ENCODE measurements at places on chromosomes 6 and 20.

DNA sequence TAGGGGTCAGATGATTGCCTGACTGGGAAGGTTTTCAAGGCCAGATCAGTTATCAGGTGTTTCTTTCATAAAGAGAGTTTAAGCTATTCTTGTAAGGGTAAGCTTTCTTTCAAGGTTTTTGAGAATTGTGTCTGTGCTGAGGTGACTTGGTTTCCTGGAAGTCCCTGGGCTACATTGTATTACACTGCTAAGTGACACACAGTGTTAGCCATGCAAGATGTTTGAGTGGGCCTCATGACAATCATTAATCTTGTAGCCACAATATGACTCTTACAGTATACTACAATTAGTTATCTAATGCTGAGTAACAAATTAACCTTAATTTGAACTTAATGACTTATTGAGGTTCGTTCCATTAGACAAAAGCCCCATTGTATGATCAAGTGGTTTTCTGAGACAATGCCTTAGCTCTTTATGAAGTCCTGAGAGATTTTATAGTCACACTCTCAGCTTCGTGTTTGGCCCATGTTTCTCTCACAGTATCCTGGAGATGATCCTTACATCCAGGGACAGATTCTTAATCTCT is 186.7 kb downstream of the RPS12 start:
- no peaks in the 10 kb centered on the region for H3K4me1 ChIP-seq
- DNase-seq = no peak
- H3K36me3 ChIP-seq = no peaks in the 10 kb centered on the region
- no peaks in the 10 kb centered on the region for H3K27me3 ChIP-seq
- H3K27ac ChIP-seq = no peak overlapping the region

GRCh38 chr6:20533746-20534294 is 437 bp upstream of the CDKAL1 start:
- peaks cover 16% of the 10 kb centered on the region for H3K4me1 ChIP-seq
- peaks cover 30% of the 10 kb centered on the region for H3K36me3 ChIP-seq
- H3K27ac ChIP-seq = peak overlapping the region; percentile 93
- DNase-seq = no peak
- no peaks in the 10 kb centered on the region for H3K27me3 ChIP-seq

DNA sequence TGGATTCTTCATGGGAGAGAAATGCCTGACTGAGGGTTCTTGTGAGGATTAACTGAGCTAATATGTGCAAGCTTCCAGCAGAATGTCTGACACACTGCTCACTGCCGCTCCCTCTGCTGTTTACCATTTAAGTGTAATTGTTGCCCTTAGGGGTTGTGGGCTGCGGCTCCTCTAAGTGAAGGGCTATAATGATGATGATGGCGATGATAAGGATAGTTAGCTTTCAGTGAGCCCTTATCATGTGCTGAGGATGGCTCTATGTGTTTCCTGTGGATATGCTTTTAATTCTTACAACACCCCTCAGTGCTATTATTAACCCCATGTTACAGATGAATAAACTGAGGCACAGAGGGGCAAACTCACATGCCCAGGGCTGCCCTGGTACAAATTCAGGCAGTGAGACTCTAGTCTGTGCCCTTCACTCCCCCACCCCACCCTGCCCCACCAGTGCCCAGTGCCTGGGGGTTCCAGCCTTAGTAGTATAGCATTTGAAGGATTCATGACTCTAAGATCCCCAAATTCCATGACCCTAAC is 33.4 kb downstream of the TGM2 start:
- no peak for DNase-seq
- H3K4me3 ChIP-seq = no peak overlapping the region
- no peak overlapping the region for H3K27ac ChIP-seq
- peaks cover 45% of the 10 kb centered on the region for H3K4me1 ChIP-seq
- H3K36me3 ChIP-seq = peaks cover 53% of the 10 kb centered on the region
- no peaks in the 10 kb centered on the region for H3K27me3 ChIP-seq

DNA sequence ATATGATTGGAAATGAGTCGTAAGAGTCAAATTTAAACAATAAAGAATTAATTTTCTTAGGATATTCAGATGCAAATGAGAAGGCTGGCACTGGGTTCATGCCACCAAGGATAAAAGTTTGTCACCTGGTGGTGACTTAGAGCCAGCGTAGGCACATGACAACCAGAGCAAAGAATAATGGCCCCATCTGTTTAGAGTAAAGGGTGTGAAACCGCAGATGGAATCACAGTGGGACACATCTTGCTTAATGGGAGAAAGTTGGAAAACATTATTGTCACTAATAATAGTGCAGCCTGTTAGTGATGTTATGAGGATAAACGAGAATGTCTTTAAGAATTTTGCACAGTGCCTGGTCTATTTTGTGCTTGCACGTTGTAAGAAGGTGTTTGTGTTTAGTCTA is 727.8 kb downstream of the QKI start:
- no peaks in the 10 kb centered on the region for H3K4me1 ChIP-seq
- DNase-seq = no peak
- no peak overlapping the region for H3K27ac ChIP-seq
- H3K4me3 ChIP-seq = no peak overlapping the region
- no peaks in the 10 kb centered on the region for H3K27me3 ChIP-seq

DNA sequence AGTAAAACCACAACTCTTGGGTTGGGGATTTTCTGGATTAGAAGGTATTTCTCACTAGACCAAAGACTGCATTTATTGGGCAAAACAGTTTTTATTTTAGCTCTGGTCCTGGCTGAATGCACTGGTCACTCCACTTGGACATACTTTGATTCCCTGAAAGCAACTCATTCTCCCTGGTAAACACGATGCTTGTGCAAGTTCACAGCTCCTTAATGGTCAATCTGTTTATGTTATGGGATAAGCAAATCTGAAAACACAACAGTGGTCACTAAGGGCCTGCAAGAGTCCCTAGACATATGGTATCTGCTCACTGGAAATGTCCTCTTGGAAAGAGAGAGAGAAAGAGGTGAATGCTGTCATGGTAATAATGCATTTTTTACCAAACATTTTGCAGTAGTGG is 559.8 kb downstream of the CDH26 start:
- no peaks in the 10 kb centered on the region for H3K27me3 ChIP-seq
- H3K4me1 ChIP-seq = no peaks in the 10 kb centered on the region
- H3K27ac ChIP-seq = no peak overlapping the region
- H3K36me3 ChIP-seq = no peaks in the 10 kb centered on the region
- no peak overlapping the region for H3K4me3 ChIP-seq

- H3K27ac ChIP-seq = peak overlapping the region; percentile 93
- no peaks in the 10 kb centered on the region for H3K27me3 ChIP-seq
- DNase-seq = peak; percentile 34
- peaks cover 70% of the 10 kb centered on the region for H3K36me3 ChIP-seq
- H3K4me1 ChIP-seq = peaks cover 24% of the 10 kb centered on the region
Observed at GRCh38 chr6:35468980-35469750, 964 bp downstream of the RPL10A start.

DNA sequence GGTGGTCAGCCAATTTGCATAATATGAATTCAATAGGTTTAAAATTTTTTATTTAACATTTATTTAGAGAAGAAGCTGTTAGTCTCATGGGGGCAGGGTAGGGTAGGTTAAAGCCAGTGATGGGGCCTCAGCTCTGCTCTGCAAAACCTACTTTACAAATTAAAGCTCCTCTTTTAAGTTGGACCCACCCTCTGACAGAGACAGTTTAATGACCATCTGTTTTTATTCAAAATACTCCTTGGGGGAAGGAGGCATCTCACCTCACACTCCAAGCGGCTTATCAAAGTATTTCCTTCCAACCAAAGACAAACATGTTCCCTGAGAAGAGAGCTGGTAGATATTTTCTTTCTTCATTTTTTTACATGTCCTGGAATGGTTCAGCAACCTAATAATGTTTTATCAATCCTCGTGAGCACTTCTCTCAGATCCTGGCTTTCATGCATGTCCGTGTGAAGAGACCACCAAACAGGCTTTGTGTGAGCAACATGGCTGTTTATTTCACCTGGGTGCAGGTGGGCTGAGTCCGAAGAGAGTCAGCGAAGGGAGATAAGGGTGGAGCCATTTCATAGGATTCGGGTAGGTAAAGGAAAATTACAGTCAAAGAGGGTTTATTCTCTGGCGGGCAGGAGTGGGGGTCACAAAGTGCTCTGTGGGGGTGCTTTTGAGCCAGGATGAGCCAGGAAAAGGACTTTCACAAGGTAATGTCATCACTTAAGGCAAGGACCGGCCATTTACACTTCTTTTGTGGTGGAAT is 184.7 kb downstream of the GJA1 start:
- no peak overlapping the region for H3K27ac ChIP-seq
- no peak for DNase-seq
- no peaks in the 10 kb centered on the region for H3K36me3 ChIP-seq
- no peaks in the 10 kb centered on the region for H3K4me1 ChIP-seq

DNA sequence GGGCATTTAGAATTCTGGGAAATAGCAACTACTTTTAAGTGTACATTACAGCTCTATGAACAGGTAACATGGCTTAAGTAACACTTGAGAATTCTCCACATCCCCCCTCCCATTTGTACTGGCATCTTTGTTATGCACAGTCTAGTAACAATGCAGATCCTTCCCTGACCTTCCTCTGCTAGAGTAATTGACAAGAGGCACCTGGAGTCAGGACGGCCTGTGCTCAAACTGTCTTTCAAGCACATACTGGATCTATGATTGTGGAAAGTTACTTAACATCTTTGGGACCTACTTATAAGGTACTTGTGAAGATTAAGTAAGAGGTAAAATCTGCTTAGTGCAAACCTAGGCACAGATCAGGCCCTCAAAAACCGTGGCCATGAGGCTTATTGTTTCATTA is 21.9 kb upstream of the GSTA3 start:
- H3K4me1 ChIP-seq = peaks cover 3% of the 10 kb centered on the region
- no peak overlapping the region for H3K27ac ChIP-seq
- no peaks in the 10 kb centered on the region for H3K36me3 ChIP-seq
- DNase-seq = no peak
- H3K4me3 ChIP-seq = no peak overlapping the region
- no peaks in the 10 kb centered on the region for H3K27me3 ChIP-seq

DNA sequence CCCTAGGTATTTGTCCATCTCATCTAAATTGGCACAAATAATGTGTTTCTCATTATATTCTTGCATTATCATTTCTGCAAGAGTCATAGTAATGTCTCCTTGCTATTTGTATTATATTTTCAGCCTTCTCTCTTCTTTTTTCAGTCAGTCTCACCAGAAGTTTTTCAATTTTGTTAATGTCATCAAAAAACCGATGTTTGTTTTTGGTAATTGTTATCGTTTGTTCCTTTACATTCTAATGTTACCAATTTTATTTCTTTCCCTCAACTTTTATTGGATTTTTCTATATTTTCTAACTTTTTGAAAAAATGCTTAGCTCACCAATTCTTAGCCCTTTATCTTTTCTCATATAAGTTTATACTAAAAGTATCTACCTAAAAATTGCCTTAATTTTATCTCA is 82.2 kb upstream of the NRSN1 start:
- no peak overlapping the region for H3K4me3 ChIP-seq
- H3K27me3 ChIP-seq = no peaks in the 10 kb centered on the region
- H3K4me1 ChIP-seq = no peaks in the 10 kb centered on the region
- no peak for DNase-seq

GRCh38 chr6:93165850-93166430 is 253.4 kb downstream of the EPHA7 start:
- no peak for DNase-seq
- H3K27ac ChIP-seq = no peak overlapping the region
- no peaks in the 10 kb centered on the region for H3K36me3 ChIP-seq

GRCh38 chr20:41133709-41134361 is 3.5 kb upstream of the PLCG1 start:
- peaks cover 19% of the 10 kb centered on the region for H3K4me1 ChIP-seq
- peak; percentile 76 for DNase-seq
- H3K4me3 ChIP-seq = no peak overlapping the region
- no peaks in the 10 kb centered on the region for H3K27me3 ChIP-seq
- no peaks in the 10 kb centered on the region for H3K36me3 ChIP-seq

DNA sequence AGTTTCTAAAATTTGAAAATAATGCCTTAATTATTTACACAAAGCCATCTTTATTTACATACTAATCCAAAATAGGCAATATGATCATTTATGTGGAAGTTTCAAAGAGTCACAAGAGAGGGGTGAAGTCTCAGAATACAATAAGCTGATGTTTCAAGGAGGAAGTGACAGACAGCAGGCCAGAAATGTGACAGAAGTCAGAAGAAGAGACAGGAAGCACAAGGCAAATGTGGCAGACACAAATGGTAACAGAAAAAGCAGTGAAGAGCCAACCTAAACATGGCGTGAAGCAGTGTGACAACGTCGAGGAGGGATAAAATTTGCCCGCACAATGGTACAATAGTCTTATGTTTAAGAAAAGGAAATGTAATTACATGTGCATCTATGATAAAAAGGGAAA is 59.8 kb downstream of the SHPRH start:
- no peaks in the 10 kb centered on the region for H3K4me1 ChIP-seq
- no peak overlapping the region for H3K27ac ChIP-seq
- DNase-seq = no peak
- no peak overlapping the region for H3K4me3 ChIP-seq
- no peaks in the 10 kb centered on the region for H3K27me3 ChIP-seq

DNA sequence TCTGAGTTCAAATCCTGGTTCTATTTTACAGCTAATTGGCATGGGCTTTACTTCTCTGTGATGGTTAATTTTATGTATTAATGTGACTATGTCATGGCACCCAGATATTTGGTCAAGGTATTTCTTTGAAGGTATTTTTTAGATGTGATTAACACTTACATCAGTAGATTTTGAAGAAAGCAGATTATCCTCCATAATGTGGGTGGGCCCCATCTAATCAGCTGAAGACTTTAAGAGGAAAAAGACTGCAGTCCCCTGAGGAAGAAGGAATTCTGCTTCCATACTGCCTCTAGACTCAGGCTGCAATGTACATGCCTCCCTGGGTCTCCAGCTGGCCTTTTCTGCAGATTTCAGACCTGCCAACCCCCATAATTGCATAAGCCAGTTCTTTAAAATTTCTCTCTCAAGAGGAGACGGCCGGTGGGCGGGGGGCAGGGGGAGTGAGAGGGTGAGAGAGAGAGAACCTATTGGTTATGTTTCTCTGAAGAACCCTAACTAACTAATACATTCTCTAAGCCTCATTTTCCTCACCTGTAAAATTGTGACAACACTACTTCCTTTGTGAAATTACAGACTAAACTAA is 338.2 kb upstream of the PRDM1 start:
- no peaks in the 10 kb centered on the region for H3K27me3 ChIP-seq
- no peak for DNase-seq
- no peaks in the 10 kb centered on the region for H3K36me3 ChIP-seq

DNA sequence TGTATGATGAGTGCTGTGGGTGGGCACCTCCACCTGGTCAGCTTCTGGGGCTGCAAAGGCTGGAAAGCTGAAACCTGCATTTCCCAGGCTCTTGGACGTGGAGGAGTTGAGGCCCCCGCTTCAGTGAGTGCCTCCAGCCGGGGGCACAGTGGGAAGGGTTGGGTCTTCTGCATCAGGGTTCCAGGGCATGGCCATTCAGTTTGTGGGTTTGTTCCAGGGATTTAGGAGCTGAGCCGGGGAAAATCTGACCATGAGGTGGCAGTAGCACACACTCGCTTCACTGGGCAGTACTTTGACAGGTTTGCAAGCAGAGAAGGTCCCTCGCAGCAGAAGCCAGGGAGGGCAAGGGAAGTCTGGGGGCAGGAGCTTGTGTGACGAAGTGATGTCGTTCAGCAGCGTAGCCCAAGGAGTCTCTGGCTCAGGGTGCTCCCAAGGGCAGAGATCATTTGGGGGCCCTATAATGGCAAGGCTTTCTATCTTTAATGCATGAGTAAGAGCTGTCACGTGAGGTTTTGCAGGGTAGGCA is 69.5 kb upstream of the SULF2 start:
- peak; percentile 18 for DNase-seq
- no peak overlapping the region for H3K27ac ChIP-seq
- no peaks in the 10 kb centered on the region for H3K36me3 ChIP-seq
- H3K27me3 ChIP-seq = peaks cover 2% of the 10 kb centered on the region

Data from K562 (cell line).